GOT3 (cell line): ENCODE measurements at places on chromosomes 1 and 21.

- DNase-seq: no peak
Measured at GRCh38 chr1:113830039-113830438, 17.8 kb upstream of the RSBN1 start.

DNA sequence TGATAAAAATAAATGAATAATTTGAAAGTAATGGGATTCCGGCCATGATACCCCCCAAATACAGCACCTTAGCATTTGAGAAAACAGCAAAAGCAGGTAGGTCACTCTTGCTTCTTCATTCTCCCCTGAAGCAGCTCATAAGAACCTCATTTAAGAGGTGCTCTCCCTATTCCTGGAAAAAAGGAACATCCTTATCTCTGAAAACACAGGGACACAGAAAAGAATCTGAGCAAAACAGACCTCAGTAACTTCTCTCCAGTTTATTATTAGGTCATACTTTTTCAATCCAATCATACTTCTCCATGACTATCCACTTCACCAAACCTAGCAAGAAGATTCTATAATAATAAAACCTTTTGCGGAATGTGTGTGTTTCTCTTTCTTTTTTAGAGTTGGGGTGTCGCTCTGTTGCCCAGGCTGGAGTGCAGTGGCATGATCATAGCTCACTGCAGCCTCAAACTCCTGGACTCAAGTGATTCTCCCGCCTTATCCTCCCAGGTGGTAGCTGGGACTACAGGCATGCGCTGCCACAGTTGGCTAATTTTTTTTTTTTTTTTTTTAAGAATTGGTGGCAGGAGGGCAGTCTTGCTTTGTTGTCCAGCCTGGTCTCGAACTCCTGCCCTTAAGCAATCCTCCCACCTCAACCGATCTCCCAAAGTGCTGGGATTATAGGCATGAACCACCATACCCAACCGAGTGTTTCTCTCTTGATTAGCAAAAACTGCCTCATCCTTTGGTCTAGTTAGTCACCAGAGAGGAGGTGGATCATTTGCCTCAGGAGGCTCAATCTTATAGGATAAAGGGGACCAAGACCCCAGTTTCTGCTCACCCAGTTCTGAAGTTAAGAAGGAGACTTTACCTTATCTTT lies 10.6 kb upstream of the TRIM33 start:
- no peak for DNase-seq

GRCh38 chr1:221988829-221989228 lies 246.9 kb upstream of the DUSP10 start:
- DNase-seq: no peak

GRCh38 chr1:198669023-198669698 lies 30.3 kb downstream of the PTPRC start:
- DNase-seq: no peak

DNA sequence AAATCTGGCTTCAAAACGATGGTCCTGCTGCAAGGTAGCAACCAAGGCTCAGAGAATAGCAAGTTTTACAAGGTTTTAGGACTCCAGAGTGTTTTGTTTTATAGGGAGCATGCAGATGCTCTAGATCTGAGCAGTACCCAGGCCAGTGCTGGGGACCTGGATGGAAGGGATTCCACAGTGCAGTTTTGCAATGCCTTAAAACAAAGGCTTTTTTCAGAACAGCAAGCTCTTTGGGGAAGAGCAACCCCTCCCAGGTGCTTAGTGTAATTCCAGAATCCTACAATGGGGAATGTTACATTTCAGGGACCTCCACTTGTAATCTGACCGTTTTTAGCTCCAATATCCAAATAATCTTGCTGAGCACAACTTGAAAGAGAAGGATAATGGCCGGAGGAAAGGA lies 6.7 kb downstream of the ROR1 start:
- DNase-seq: no peak
